Umbilical cord (tissue), 2 donors: ENCODE measurements at places on chromosomes 7 and 10. TPM values are rescaled to one million over a fixed set of nuclear protein-coding genes. Genes with fewer than 3 reads are reported as not detected.

The PRXL2A gene
- 26.5 TPM for total RNA-seq

DNA sequence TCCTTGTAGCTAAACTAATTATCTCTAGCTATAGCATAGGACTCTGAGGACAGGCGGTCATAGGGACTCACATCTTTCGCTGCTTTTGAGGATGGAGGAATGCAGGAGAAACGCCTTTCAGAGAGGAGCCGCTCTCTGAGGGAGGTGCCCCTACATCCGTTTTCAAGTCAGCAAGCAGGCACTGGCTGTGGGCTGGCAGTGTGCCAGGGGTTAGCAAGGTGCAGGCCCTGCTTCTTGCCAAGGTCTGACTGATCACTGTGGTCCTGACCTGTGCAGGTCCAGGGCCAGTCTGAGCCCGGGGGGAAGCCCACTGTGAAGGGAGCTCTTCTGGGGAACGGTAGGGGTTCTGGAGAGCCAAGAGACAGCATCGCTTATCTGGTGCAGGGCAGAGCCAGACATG lies 89.4 kb downstream of the SH3PXD2A start:
- DNase-seq: no peak

The LIPF gene
- 5.5 TPM for total RNA-seq

- DNase-seq: peak; percentile 14
Observed at GRCh38 chr10:69242852-69243212, 22.7 kb downstream of the HKDC1 start.

DNA sequence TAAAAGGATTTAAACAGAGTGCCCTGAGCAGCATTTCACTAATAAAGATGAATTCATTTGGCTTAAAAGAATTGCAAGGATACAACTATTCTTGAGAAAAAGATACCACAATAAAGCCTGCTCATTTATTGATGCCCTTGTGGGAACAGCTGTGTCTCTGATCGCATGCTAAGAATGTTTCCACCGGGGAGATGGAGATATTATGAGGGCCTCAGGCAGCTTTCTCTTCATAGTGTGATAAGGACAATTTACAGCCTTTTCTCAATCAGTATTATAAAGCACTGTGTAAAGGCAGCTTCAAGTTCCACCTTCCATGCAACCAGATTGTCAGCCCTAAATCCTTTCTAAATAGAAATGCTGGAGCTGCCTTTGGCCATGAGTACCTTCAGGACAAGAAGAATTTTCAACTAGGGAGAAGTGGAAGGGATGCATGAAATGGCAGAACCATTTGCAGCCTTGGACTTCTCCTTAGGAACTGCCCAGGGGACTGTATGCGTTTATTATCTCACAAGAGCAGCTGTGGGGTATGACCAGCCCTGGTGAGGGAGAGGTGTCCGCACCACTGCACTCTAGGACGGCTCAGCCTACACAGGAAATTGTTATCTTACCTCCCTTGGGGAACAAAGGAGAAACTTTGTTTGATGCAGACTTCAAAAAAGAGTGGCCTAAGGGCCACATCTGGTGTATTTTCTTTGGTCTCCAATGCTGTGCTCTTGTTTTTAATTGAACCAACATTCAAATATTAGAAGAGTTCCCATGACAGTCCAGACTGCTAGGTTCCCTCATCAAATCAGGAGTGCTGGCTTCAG lies 116.9 kb upstream of the PCGF5 start:
- peak; percentile 7 for DNase-seq

DNA sequence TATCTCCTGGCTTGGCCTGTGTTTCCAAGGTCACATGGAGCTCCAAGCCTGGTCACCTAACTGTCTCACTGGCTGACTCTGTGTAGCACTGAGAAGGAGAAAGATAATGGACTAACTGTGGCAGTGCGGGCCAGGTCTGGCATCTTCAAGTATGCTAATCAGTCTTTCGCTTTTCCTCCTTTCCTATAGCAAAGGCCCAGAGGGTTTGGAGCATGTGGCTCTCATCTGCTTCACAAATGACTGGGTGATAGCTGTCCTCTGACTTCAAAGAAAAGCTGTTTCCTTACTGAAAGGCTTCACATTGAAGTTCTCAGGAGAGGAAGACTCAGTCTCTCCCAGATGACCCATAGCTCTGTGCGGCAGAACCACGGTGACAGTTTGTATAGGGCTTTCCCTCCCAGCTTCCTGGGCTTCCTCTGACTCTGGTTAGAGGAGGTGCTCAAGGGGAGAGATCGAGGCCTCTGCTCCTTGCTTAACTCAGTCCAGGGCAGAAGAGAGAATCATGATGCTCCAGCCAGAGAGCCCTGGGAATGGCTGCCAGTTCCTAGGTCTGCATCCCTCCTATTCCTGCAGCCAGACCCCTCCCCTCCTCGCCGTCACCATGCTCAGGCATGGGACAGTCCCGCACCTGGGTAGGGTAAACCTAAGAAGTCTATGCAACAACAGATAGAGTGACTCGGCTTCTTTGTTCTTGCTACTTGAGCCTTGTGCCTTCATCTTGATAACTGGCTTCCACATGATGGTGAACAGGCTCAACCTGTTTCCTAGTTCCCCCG lies 72.3 kb downstream of the CCDC71L start:
- DNase-seq: no peak

The NEURL1 gene
- 0.24 TPM for total RNA-seq

GRCh38 chr7:74149603-74150002 lies 24.6 kb upstream of the EIF4H start:
- no peak for DNase-seq

The SFMBT2 gene
- 11.6 TPM for total RNA-seq

The IRF5 gene
- 5.5 TPM for total RNA-seq

DNA sequence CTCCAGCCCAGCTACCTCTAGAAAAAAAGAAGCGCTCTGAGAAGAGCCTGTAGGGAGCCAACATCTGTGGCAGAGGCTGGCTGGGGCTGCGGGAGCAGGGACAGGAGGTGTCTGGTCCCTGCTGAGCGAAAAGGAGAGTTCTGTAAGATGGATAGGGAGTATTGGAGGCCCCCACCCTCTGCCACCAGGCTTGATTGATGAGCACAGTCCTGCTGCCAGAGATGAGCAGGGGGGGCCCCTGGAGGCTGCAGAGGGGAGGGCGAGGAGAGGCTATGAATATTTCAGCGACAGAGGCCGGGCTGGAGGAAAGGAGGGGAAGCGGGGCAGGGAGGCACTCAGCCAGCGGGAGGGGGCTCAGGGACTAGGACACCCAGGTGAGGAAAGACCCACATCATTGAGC lies 44.5 kb upstream of the HSPB1 start:
- no peak for DNase-seq

DNA sequence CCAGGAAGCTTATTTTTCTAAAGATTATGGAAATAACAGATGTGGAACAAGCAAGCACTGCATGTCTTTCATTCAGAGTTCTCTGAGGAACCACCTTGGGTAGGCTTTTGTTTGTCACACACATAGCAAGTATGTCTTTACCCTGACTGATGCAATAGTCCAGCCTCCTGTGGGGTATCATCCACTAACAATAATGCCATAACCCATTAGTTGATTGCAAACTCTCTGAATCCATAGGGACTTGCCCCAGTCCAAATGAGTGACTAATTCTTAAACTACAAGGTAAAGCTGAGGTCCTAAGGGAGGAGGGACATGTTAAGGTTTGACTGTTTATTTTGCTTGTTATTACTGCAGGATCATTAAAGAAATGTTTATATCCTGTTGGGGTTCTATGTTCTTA lies 151.4 kb upstream of the PRPS1L1 start:
- no peak for DNase-seq

DNA sequence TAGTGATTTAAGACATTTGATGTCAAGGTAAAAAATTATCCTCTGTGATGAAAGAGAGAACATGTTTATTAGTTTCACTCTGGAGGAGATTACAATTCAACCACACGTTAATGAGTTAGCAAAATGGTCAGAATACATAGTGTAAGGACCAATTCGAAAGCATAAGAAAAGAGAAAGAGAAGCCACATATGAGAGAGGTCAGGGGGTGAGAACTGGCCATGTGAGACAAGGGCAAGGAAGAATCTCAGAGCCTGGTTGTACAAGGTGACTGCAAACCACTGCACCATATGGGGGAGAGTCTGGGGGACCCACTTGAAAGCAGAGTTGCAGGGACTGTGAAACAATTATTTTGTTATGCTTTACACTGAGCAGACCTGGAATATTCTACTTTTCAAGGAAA lies 27.7 kb upstream of the BET1 start:
- no peak for DNase-seq

DNA sequence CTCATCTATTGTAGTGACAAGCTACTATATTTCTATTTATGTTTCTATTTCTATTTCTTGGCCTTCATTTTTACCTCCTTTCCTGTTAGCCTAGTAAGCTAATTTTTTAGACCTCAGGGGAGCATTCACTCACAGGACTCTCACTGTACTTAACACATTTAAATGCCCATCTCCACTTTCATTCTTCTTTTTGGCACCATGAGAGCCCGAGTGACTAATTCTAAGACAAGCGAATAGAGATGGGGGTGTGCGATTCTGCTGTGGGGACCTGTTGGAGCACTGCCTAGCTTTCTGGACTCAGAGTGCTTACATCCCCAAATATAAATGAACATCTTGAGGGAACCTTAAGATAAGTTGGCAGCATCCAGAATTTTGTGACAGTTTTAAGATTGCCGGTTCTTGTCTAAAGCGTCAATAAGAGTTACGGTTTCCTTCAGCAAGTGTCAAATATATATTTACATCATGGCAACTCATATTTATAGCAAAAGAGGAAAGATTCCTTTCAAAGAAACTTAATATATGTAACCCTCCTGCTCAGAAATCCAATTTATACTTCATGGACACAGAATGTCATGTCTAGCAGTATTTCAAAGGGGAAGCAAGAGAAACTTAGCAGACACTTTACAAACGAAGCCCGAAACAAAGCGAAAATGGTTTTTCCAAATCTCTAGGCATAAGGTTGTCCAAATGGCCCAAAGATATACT lies 54.1 kb upstream of the AFAP1L2 start:
- DNase-seq: no peak

DNA sequence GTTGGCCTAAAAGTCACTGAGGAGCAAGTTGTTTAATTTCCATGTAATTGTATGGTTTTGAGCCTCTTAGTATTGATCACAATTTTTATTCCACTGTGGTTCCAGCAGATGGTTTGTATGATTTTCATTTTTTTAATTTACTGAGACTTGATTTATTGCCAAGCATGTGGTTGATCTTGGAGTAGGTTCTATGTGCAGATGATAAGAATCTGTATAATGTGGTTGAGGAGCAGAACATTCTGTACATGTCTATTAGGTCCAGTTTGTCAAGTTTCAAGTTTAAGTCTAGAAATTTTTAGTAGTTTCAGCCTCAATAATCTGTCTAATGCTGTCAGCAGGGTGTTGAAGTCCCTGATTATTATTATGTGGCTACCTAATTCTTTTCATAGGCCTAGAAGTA lies 22.7 kb upstream of the ZWINT start:
- DNase-seq: no peak

DNA sequence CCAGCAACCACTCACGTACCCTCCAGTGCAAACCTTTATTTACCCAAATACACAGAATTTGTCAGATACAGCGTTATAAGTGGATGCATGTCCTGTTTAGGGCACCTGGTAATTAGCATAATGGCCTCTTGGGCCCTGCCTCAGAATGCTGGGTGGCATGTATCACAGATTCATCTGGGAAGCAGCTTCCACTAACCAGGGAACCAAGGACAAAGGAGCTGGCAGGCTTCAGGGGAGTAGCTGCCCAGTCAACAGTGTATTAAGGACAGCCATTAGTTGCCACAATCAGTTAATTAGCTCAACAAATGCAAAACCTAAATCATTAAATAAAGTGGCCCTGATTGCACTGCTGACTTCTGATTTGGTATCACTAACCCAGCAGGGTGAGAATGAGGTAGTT lies 105.7 kb downstream of the RAPGEF5 start:
- DNase-seq: no peak

- no peak for DNase-seq
Observed at GRCh38 chr7:150385302-150385723, 6.2 kb downstream of the ZNF775 start.

GRCh38 chr7:130387628-130388403 lies 7.5 kb downstream of the CPA1 start:
- no peak for DNase-seq

- DNase-seq: no peak
Observed at GRCh38 chr7:132041108-132041507, 484.7 kb upstream of the PODXL start.

The SPDYE2 gene
- 2.6 TPM for total RNA-seq

GRCh38 chr10:28219251-28219650 lies 83.6 kb downstream of the MPP7 start:
- DNase-seq: peak; percentile 80

GRCh38 chr7:96076350-96076707 lies 245.6 kb downstream of the SLC25A13 start:
- no peak for DNase-seq

The PLXDC2 gene
- 25.3 TPM for total RNA-seq

DNA sequence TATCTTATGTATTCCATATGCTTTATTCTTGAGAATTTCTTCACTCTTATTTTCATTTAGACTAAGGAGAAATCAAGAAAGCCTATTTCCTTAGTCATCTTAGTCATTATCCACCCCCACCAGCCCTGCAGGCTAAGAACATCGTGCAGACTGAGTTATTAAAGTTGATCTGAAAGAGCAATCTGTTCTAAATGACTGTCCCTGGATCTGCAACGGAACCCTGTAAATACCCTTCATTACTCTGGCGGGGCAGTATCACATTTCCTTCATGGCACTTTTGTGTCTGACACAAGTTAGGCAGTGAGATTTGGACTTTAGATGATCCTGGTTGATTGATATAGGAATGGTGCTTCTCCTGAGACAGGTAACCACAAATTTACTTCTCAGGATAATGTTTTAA lies 3.5 kb upstream of the MYPN start:
- DNase-seq: no peak

DNA sequence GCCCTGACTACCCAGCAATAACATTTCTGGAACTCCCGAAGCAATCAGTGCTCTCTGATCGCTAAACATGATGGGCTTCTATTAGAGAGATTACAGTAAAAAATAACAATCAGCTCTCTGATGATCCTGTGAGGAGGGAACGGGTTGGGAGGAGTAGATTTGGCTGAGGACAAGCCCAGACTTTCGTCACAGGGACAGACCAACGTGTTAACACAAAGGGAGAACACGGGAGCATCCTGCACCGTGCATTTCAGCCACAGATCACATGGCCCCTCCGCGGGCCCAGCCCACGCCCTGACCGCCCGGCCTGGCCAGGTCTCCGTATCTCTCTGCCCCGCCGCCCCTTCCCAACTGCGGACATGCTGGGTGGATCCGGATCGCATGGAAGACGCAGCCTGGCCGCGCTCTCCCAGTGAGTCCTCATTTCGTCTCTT lies 95.0 kb upstream of the AGBL3 start:
- peak; percentile 88 for DNase-seq

The PTN gene
- total RNA-seq: 25.8 TPM

DNA sequence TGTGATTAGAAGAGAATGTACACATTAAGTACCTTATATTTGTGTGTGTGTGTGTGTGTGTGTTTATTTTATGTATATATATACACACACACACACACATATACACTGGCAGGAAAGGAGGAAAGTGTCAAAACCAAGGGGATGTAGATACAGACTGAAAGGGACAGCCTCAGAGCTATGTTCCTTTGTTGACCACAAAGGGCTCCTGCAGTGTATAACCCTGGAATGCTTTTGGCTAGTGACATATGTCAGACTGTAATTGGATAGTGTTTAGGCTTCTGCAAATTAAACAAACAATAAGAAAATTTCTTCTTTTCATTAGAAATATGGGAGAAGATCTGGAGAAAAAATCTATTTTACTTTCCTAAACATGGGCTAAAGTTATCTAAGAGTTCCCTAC lies 15.9 kb downstream of the GBF1 start:
- DNase-seq: no peak

The GTF2I gene
- total RNA-seq: 106 TPM
